ENCODE measurements at places on chromosomes 16 and 17.
A peak's percentile ranks its signal among the peaks of the same experiment; 100 is the strongest.

- no peak for DNase-seq
These were observed 2.5 kb upstream of the IGF2BP1 start for GRCh38 chr17:48994549-48995303.

- no peak for DNase-seq
These were observed 28.0 kb upstream of the B4GALNT2 start for GRCh38 chr17:49104511-49105074.

DNA sequence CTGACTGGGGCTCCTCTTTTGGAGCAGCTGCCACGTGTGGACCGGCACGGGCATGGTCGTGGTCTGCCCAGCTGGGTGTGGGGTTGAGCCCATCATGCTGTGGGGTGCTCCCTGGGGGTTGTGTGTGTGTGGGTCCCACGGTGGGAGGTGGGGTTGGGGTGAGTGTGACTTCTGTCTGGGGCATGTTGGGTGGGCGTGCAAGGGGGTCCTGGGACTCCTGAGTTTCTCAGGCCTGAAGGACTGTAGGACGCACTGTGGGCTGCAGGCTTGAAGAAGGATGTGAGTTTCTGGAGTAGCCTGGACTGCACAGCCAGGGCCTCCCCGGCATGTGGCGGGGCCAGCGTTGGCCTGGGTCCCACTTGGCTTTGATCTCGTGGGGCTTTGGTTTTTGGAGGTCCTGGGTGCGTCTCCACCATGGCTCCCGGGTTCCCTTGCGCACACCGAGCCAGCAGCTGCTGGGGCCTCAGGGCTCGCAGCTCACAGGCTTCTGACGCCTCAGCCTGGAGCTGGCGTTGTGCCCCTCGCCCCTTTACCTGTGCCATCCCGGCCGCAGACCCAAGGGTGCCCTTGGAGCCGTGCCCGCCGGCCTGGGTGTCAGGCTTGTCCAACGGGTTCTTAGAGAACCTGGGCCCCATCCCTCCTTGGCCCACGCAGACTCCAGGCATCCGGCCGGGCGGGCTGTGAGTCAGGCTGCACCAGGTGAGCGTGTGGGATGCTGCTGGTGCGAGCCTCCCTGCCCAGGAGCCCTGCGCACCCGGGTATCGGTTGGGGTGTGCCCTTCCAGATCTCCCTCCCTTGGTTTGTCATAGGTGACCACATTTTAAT is 34.4 kb upstream of the ZNF750 start:
- peak; percentile 94 for DNase-seq

DNA sequence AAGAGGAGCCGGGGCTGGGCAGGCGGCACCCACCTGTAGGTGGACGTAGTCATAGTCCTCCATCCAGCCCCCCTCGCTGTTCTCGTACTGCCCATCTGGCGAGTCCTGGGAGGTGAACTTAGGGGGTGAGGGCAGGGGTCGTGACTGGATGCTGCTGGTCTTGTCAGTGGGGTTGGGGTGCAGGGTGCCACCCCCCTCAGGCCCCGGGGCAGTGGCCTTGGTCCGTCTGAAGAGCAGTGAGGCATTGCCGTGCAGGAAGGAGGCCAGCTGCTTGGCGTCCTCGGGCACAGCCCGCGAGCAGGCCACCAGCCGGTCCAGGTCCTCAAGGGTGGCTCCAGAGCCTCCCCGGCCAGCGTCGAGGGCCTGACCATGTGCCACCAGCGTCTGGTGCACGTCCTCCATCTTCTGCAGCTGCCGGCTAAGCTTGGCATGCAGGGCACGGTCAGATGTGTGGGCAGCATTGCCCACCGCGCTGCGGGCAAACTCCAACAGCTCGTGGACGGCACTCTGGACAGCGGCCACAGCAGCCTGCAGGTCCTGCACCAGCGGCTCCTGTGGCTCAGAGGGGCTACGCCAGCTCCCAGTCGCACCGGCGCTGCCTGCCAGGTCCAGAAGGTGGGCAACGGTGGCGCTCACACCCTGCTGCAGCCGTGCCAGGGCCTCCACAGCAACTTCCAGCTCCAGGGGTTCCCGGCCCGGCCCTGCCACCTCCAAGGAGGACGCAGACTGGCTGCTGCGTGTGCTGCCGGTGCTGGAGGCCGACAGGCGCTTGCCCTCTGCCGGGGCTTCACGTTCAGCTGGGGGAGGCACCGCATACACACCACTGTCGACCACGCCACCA is 16.3 kb downstream of the CTRB1 start:
- no peak for DNase-seq

GRCh38 chr17:27531469-27531961 is 75.3 kb downstream of the KSR1 start:
- no peak for DNase-seq

- no peak for DNase-seq
These were observed 229.2 kb downstream of the STX8 start for GRCh38 chr17:9346296-9346926.

- no peak for DNase-seq
These were observed 9.9 kb upstream of the EMP2 start for GRCh38 chr16:10590342-10590741.

DNA sequence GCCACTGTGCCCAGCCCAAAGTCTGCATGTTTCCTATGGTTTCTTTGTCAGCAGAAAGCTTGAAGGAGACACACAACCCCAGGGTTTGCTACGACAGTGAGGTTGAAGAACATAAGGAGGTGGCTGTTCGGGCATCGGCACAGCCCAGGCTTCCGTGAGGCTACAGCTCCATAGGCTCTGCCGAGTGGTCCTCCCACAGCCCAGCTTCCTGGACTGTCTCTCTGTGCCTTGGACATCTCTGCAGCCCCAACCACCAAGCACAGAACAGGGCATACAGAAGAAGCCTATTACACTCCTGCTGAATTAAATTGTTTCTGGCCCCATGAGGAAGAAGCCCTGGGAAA is 3.2 kb upstream of the HAP1 start:
- no peak for DNase-seq

DNA sequence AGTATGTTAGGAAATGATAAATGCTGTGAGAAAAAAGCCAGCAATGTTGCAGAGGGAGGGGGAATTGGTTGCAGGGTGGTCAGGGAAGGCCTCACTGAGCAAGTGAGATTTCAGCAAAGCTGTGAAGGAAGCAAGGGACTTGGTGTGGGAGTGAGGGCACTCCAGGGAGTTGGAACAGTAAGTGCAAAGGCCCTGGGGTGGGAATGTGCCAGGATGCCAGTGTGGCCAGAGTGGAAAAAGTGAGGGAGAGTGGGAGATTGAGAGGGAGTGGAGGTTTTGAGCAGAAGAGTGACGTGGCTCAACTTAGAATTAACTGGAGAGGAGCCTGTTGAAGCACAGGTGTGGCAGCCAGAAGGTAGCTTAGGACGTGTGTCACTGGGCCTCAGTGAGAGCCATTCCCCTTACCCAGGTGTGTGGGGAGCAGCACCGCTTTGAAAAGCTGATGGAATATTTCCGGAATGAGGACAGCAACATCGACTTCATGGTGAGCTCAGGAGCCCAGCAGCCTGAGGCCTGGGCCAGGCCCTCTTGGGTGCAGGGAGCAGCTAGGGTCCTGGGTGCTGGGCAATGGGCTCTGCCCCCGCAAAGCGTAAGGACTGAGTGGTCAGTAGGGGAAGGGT is 16.6 kb downstream of the FMNL1 start:
- no peak for DNase-seq

- no peak for DNase-seq
These were observed 20.6 kb upstream of the SLC35G3 start for GRCh38 chr17:35214631-35215273.

DNA sequence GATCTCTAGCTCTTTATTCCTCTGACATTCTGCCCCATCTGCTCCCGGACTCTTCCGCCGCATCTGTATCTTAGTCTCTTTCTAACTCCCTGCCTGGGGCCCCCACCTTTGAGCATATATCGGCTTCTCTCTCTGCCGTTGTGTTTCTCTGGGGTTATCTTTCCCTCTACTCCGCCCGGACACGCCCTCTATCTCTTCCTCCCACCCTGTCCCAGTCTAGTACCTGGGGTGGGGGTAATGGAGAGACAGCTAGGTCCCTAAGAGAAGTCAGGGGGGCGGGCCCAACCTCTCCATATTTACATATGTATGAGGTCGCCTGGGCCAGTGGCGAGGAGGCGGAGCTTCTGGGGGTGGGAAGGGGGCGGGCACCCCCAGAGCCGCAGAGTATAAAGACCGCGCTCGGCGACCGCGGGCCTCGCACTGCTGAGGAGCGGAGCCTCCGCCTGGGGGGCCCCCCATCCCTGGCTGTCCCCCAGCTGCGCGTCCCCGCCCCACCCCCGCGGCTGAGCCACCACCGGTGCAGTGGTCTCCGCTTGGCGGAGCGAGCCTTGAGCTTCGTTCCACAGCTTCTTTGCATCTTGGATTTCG is at the start of gene ATP1B2:
Gene ATP1B2, plus strand, starts transcription at position 418 of the 588 bp plus-strand sequence. CDS start 593 bp downstream, outside the sequence.
- DNase-seq: no peak

- no peak for DNase-seq
These were observed 46.8 kb downstream of the SLC39A11 start for GRCh38 chr17:73045724-73046123.

- DNase-seq: no peak
These were observed 11.1 kb downstream of the IL32 start for GRCh38 chr16:3076577-3076976.

- no peak for DNase-seq
These were observed 16.0 kb upstream of the TANC2 start for GRCh38 chr17:62950067-62950466.

- DNase-seq: no peak
These were observed 439.8 kb downstream of the SOX9 start for GRCh38 chr17:72560303-72561247.

DNA sequence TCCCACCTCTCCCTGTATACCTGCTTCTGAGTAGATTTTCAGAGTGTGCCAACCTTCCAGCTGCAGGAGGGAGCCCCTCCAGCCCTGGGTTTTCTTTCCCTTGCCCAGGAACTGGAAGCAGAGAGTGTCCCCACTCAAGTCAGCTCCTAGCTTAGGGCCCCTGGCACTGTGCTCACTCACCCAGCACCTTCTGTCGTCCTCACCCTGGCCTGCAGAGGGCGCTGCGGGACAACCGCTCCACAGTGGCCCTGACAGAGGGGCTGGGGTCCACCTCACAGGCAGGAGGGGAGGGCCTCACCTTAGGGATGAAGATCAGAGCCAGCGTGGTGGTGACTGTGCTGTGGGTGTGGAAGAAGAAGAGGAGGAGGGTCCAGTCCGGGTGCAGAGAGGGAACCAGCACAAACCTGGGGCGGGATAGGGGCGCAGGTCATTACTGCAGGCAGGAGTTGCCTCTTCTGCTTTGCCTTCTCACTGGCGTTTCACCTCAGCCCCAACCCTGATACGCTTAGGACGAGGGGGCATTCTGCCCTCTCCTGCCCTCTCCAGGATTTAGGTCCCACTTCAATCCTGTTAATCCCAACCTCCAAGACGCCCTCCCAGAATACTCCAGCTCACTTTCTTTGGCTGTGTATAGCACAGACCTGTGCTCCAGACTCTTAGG is 10.0 kb downstream of the GPR179 start:
- no peak for DNase-seq

DNA sequence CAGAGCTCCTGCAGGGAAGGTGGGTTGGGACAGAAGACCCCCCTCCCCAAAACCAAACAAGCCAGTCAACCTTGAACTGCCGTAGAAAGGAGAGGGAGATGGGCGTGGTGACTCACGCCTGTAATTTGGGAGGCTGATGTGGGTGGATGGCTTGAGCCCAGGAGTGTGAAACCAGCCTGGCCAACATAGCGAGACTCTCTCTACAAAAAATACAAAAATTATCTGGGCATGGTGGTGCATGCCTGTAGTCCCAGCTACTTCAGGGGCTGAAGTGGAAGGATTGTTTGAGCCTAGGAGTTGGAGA is 42.1 kb downstream of the NT5M start:
- no peak for DNase-seq

DNA sequence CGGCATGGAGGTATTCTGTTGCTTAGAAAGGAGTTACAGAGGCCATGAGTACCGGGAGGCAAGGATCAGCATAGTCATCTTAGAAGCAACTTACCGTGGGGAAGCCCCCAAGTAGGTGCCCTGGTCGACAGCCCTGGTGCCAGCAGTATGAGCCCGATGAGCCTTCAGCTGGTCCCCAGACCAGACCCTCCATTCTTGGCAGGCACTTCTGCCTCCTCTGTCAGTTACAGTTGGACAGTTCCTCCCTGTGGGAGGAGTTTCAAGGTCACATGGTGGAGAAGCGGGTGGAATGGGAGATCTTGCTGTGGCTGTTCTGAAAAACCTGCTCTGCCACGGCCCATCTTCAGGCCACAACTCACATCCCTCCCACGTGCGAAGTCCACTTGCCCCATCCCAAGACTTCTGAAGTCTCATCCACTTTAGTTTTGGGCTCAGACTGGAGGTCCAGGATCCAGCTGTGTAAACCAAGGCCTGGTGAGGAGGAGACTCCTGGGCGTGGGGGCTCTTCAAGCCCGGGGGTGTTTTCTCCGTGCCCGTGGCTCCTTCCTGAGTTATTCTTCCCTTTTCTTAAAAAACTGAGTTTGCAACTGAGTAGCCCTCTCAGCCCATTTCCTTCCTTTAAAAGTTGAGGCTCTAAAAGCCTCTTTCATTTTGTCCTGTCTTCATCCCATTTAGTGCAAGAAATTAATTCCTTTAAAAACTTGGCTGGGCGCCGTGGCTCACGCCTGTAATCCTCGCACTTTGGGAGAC is 133.5 kb downstream of the SEC14L1 start:
- DNase-seq: no peak

GRCh38 chr16:31093132-31093703 is 1.4 kb downstream of the VKORC1 start:
- DNase-seq: peak; percentile 61

- no peak for DNase-seq
These were observed 50.8 kb downstream of the AKAP1 start for GRCh38 chr17:57135789-57136291.

- DNase-seq: no peak
These were observed 4.6 kb upstream of the GAN start for GRCh38 chr16:81310045-81310644.

DNA sequence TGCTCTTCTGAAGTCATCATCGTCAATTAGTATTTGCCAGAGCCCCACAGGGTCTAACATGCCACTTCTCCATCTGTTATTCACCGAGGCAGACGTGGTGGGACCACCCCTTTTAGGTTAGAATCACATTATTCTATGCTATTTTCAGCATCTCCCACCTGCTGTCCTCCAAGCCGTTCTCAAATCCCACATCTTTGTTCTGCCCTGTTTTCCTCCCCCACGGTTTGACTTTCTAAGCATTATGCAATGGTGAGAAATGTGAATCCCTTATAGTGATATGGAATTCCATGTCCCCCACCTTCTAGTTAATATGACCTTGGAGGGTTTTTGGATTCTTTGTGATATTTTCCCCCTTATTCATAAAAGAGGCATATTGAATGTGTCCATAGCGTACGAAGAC is 634.1 kb upstream of the RBFOX1 start:
- no peak for DNase-seq

DNA sequence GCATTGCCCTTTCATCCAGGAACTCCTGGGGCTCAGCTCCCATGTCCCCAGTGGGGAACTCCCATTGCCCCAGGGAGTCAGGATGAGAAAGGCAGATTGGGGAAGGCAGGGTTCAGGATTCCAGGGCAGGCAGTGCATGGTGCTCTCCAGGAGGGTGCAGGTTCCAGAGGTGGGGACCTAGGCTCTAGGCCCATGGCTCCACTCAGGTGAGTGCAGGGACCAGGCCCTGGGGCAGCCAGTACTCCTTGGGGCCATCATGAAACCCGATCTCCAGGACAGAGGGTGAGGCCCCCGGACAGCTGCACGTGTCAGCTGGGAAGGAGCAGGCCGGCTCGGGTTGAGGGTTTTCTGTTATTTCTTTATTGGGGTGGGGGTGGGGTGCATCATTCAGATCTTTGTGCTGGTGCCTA is 1.3 kb upstream of the MTSS2 start:
- no peak for DNase-seq

- DNase-seq: peak; percentile 61
These were observed 806 bp downstream of the MRM1 start for GRCh38 chr17:36602030-36602748.

- DNase-seq: no peak
These were observed 58.3 kb downstream of the NOS2 start for GRCh38 chr17:27741971-27742575.

Data from RWPE2 (cell line).